Muscle of back (tissue), 13 donors: ENCODE measurements at places on chromosomes 1 and 21. TPM values are rescaled to one million over a fixed set of nuclear protein-coding genes. Genes with fewer than 3 reads are reported as not detected.
A peak's percentile ranks its signal among the peaks of the same experiment; 100 is the strongest.

GRCh38 chr21:17925000-17925610 lies 105.9 kb upstream of the C21orf91 start:
- peak; percentile 66 for DNase-seq

GRCh38 chr21:38208118-38208517 lies 48.7 kb upstream of the KCNJ15 start:
- no peak for DNase-seq

LCE3A gene
- not detected for polyA plus RNA-seq

LZIC gene
- 55.8 TPM for polyA plus RNA-seq

OR2T11 gene
- not detected for polyA plus RNA-seq

NBPF10 gene
- polyA plus RNA-seq, result 1.7 TPM

ERRFI1 gene
- polyA plus RNA-seq, result 8.6 TPM
